Stimulated activated CD4-positive, alpha-beta T cell treated with anti-CD3 and anti-CD28 coated beads, Interleukin-2, amount 100 ng/mL, for 4 hours (primary cell): ENCODE measurements at places on chromosomes 2 and 18.

DNA sequence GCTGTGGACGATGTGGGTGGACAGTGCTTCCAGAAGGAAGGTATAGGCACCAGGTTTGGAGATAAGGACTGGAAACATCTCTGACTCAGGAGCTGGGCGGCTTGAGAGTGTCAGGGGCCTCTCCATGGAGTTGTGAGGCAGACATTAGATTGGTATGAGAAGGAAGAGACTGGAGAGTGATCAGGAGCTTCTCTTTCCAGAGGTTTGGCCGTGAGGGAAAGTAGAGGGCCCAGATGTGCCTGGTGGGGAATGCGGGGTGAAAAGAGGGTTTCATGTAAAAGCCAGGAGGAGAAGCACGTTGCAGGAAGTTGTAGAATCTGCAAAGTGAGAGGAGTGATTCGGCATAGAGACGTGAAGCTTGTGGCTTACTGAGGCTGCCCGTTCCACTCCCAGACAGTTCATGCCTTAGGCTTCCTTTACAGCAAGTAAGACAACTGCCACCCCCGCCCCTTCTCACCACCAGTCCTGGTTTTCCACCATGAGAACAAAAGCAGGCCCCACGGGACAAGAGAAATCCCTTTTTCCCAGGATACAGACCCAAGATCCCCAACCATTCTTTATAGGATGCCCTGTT lies 166.3 kb upstream of the HDAC4 start:
- no peak for DNase-seq

- no peak for DNase-seq
These were observed 70.7 kb upstream of the BCL2L11 start for GRCh38 chr2:111049792-111050640.

GRCh38 chr2:51789918-51790317 lies 758.0 kb upstream of the NRXN1 start:
- DNase-seq = no peak

- DNase-seq = no peak
These were observed 164.8 kb upstream of the DOCK10 start for GRCh38 chr2:225207043-225207442.

DNA sequence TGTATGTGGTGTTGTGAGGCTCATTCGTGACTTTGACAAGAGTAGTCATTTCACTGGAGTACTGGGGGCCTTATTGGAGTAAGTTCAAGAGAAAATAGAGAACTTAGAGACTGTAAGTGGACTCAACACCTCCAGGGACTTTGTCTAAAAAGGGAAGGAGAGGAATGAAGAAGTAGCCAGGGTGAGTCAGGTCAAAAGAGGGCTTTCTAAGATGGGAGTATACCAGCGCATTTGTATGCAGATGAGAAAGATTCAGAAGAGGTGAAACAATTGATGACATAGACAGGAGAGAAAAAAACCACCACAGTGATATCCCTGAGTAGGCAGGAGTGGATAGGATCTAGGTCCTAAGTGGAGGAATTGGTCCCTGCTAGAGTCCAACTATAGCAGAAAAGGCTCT lies 246.8 kb downstream of the IKZF2 start:
- no peak for DNase-seq

GRCh38 chr2:63438181-63438580 lies 150.1 kb downstream of the WDPCP start:
- DNase-seq = no peak

DNA sequence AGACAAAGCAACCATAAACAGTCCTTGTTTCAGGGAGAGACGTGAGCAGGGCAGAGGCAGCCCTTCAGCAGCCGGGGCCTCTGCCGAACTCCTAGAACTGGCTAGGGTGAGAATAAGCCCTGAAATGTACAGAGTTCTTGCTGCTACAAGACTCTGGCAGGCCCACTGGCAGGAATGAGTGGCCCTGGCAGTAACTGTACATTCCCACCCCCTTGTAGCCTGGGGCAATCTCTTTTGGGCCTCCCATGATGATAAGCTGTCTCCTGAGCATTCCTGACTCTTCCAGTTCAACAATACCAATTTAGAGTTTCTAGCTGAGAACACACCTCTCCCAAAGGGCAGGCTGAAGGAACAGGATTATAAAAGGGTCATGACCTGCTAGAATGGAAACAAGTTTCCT lies 54.3 kb downstream of the HAUS1 start:
- no peak for DNase-seq

GRCh38 chr2:154963511-154963910 lies 265.0 kb downstream of the KCNJ3 start:
- no peak for DNase-seq

GRCh38 chr2:237692601-237693290 lies 65.4 kb downstream of the LRRFIP1 start:
- no peak for DNase-seq

- DNase-seq = no peak
These were observed 24.3 kb upstream of the TNFAIP6 start for GRCh38 chr2:151333083-151333482.

DNA sequence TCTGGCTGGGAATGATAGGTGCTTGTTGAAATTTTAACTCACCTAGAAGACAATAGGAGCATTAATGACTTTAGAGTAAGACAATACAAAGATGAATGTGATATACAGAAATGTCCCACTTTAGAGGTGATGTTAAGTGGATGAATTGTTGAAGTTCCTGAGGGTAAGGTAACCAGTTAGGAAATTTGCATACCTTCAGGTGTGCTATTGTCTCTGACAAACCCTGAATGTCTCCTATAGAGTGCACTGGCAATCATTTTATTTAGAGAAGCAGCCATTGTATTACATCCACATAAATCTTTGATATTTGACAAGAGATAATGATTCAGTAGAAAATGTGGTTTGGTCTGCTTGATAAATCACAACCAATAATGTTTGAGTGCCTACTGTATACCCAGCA lies 228.5 kb downstream of the RNF144A start:
- no peak for DNase-seq

- no peak for DNase-seq
These were observed 48.8 kb downstream of the RABL2A start for GRCh38 chr2:113675875-113676274.

GRCh38 chr2:236169151-236169721 lies 1.1 kb upstream of the GBX2 start:
- DNase-seq = no peak

GRCh38 chr18:76557026-76557575 lies 62.1 kb upstream of the ZNF516 start:
- DNase-seq = no peak

DNA sequence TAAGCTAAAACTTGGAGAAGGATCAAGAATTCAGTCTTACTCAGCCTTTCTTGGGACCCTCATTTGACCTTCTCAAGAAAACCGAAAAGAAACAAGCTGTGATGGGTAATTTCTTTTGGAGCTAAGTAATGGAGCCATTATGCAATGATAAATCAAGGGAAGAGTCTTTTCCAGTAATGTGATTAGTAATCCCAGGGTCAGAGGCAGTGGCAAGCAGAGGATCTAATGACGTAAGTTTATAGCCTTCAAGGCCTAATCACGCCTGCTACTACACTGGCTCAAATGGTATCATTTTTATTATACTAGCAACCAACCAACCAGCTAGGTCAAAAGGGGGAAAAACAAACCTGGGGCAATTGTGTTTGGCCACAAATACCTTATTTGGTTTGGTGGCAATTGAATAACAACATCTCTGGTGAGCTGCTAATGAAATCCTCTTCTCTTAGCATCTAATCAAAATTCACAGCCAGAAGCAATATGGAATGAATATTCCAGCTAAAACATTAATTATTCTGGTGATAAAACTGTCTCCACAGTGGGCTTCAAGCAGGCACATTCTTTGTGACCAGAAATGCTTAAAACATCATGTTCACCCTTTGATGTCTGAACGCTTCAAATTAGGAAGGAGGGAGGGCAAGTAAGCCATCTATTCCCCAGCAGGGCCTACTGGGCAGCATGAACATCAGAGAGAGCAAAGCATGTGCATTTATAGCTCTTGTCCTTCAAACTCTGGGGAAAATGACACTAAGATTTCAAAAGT lies 114.9 kb upstream of the SULT1C3 start:
- no peak for DNase-seq

- no peak for DNase-seq
These were observed 364.8 kb upstream of the GALNT5 start for GRCh38 chr2:156892467-156893281.

DNA sequence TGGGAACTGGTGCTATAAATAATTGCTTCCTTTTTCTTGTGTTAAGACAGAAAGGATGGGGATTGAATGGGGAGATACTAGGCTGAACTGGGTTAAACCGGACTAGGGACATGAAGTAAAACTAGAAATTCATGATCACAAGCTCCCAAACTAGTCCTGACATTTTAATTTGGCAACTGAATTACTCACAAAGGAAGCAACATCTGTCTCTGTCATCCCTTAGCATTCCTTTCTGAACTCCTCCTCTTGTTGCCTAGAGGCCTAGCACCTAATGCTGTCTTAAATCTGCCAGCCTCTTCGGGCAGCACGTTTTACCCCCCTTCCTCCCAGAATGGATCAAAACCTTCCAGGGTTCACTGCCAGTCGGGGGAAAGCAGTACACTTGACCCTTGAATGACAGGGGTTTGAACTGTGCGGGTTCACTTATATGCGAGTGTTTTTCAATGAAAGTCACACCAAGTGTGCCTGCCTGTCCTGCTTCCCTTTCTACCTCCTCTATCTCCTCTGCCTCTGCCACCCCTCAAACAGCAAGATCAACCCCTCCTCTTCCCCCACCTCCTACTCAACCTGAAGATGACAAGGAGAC lies 8.2 kb downstream of the KCTD1 start:
- no peak for DNase-seq

- DNase-seq = no peak
These were observed 295.4 kb upstream of the CRIM1 start for GRCh38 chr2:36060133-36060532.

GRCh38 chr2:173740639-173741038 lies 224.5 kb downstream of the SP3 start:
- no peak for DNase-seq

- DNase-seq = no peak
These were observed 2.2 kb downstream of the PSD4 start for GRCh38 chr2:113175736-113176695.

- no peak for DNase-seq
These were observed 82.7 kb downstream of the LONRF2 start for GRCh38 chr2:100239486-100240210.

GRCh38 chr18:40346146-40346545 lies 1608.9 kb upstream of the PIK3C3 start:
- DNase-seq = no peak

DNA sequence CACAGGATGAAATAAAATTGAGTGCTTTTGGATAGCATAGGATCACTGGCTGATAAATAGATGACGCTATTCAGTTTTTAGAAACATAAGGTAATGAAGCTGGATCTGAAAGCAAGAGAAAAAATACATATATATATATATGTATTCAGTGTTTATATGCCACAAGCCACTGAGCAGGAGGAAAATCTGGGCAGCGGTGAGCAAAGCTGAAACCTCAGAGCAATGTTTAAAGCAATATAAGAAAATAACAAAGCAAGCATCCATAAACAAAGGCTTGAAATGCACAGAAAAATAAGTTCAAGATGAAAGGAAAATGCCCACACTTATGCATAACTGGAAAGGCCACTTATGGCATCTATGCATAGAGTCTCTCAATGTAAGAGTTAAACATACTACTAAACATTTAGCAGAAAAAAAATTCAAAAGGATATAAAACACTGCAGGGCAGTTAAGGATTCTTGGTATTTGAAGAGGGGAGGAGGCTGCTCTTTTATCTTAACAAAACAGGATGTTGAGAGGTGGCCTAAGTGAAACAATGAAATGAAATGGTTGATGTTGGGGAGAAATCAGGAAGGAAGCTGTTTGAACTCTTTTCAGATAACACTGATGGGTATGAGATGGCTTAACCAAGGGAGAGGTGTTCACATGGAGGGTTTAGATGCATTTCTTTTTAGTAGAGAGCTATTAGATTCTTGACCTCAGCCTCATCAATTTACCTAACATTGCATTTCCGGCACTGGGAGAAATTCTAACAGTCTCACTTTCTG lies 129.1 kb downstream of the ARHGAP15 start:
- no peak for DNase-seq

DNA sequence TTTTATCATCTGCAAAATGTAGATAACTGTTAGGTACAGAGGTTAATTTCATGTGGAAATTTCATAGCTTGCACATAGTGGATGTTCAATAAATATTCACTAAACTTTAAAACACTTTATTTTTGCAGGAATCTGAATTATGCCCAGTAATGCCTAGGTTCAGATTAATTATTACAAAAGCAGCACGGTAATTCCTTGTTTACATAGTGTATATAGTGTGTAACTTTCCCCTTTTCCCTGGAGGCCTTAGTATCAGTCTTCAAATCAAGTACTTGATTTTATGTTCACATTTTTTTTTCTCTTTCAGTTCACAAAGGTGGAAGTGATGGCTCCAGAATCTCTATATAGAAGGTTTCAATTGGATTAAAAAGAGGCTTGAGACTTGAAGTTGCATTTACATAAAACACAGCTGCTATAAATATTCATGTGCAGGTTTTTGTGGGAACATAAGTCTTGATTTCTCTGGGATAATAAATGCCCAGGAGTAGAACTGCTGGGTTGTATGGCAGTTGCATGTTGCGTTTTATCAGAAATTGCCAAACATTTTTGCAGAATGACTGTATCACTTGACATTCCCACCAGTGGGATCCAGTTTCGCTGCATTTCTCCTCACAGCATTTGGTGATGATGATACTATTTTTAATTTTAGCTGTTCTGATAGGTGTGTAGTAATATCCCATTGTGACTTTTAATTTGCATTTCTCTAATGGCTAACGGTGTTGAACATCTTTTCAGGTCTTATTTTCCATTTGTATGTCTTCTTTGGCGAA lies 27.6 kb upstream of the LGALSL start:
- no peak for DNase-seq

DNA sequence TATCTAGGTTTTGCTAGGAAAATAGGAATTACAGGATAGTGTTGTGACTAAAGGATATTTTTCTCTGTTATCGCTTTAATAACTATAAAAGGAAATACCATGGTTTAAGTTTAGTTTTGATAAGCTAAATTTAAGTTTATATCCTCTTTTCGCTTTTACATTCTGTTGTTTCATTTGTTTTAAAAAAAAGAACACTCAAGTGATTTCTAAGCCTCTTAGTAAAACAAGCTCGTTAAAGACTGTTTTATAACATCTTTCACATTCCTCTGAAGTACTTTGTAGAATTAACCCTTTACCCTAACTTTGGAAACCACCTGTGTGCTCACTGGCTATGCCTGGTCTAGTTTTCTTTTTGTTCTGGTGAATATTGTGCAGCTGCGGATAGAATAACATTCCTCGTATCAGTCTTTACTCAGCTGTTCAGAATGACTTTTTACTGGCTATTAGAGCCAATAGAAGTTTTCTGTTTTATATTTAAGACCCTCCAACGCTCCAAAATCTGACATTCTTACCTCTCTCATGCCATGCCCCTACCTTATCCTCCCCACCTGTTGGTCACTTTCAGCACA lies 183.1 kb downstream of the PTPRM start:
- DNase-seq = no peak

GRCh38 chr2:204931562-204931961 lies 386.3 kb downstream of the PARD3B start:
- no peak for DNase-seq

DNA sequence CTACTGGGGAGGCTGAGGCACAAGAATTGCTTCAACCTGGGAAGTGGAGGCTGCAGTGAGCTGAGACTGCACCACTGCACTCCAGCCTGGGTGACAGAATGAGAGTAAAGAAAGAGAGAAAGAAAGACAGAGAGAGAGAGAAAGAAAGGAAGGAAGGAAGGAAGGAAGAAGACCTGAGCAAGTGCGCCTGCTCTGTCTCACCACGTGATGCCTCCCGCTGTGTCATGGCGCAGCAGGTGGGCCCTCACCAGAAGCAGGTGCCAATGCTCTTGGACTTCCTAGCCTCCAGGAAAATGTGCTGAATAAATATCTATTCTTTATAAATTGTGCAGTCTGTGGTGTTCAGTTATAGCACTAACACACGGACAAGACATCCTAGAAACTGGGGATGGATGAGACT lies 270.0 kb downstream of the CYP26B1 start:
- no peak for DNase-seq

GRCh38 chr2:170202437-170202836 lies 24.5 kb downstream of the MYO3B start:
- no peak for DNase-seq
